Left renal cortex interstitium (tissue), 4 donors: ENCODE measurements at places on chromosomes 16 and 17. TPM values are rescaled to one million over a fixed set of nuclear protein-coding genes. Genes with fewer than 3 reads are reported as not detected.

- peak; percentile 74 for DNase-seq
Observed at GRCh38 chr17:29642171-29642611, 19.5 kb upstream of the CORO6 start.

GRCh38 chr16:25575363-25575762 lies 116.4 kb upstream of the HS3ST4 start:
- no peak for DNase-seq

Gene PIPOX
- 4.2 TPM for polyA plus RNA-seq

Gene CRYBA1
- polyA plus RNA-seq, result not detected

Gene MPV17L
- 7.1 TPM for polyA plus RNA-seq

- no peak for DNase-seq
Observed at GRCh38 chr17:43015579-43015978, 6.6 kb downstream of the VAT1 start.

DNA sequence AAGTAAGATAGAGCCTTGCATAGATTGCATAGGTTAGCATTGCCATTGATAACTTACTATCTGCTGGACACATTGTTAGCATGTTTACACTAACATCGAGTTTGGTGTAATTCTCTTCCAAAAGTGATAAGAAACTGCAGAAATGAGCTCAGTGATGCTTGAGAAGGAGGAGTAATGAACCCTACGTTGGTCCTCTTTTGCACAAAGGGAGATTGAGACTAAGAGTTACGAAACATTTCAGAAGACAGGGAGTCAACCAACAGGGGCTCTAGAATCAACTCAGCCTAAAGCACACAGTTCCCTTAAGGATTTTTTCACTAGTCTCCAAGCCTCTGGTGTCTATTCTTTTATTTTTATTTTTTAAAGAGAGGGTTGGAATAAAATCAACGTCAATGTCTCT lies 6.8 kb downstream of the CCL7 start:
- DNase-seq, result no peak

Gene NECAB2
- 2.7 TPM for polyA plus RNA-seq

- no peak for DNase-seq
Observed at GRCh38 chr16:77041468-77041867, 149.5 kb upstream of the MON1B start.

- DNase-seq, result no peak
Observed at GRCh38 chr17:78739331-78739931, 42.6 kb downstream of the CYTH1 start.

Gene TPSB2
- 0.20 TPM for polyA plus RNA-seq

DNA sequence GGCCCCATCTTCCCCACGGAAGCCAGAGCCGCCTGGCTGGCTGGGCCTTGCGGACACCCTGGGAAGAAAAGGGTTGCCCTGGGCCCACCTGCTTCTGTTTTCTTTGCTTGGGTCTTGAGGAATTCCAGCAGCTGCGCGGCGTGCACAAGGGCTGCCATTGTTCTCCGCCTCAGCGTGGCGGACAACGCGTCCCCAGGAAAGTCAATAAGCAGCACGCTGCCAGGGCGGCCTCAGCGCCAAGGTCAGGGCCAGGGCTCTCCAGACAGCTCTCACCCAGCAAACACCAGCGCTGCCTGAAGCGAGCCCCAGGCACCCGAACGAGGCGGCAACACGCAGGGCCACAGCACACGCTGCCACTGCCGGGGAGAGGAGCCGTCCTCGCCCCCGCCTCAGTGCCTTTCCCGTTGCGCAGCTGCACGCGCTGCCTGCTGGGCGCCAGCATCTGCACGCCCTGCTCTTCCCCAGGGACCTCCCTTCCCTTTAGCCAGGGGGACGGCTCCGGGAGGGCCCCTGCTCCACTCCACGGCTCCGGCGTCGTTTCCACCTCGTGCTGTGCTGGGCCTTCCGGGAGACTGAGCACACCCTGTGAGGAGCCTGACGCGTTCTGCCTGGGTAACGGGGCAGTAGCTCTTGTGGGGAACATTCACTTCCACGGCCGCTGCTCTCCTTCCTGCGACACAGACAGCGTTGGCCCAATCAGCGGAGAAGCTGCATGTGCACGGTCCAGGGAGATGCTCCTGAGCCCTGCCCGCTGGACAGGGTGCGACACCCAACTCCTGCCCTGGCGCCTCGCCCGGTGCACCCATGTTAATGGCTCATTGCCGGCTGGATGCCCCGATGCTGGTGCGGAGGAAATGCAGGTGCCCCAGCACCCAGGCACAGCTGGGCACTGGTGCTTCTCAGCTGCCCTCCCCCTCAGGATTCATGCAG lies 57.8 kb downstream of the LMF1 start:
- no peak for DNase-seq

Gene AIPL1
- 0.13 TPM for polyA plus RNA-seq

- DNase-seq, result no peak
Observed at GRCh38 chr16:69434066-69434465, 9.6 kb downstream of the CYB5B start.

DNA sequence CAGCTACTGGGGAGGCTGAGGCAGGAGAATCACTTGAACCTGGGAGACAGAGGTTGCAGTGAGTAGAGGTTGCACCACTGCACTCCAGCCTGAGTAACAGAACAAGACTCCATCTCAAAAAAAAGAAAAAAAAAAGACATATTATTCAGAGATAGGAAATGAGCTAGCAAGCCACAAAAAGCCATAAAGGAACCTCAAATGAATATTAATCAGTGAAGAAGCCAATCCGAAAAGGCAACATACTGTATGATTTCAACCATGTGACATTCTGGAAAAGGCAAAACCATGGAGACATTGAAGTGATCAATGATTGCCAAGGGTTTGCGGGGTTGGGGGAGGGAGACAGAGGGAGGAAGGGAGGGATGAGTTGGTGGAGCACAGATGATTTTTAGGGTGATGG lies 8.4 kb upstream of the EXOC7 start:
- no peak for DNase-seq

Gene CIITA
- polyA plus RNA-seq, result 4.9 TPM

DNA sequence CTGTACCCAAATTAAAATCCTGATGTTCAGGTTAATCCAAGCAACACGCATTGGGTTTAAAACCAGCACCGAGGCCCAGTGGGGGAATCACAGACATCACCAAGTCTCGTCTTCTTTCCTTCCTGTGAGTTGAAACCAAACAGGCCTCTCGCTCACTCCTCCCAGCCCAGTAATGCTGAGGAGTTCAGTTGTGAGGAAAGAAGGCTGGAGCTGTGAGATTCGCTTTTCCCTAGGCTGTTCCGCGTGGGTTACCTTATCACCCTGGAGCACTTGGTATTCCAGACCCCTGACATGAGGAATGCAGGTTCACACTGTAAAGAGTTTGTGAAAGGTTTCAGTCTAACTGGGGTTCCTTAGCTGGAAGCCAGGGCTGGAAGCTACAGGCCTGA lies 20.8 kb downstream of the CIBAR2 start:
- no peak for DNase-seq

Gene FZD2
- 26.0 TPM for polyA plus RNA-seq

Gene MT1M
- polyA plus RNA-seq, result not detected

Gene G6PC1
- 5.2 TPM for polyA plus RNA-seq

- DNase-seq, result no peak
Observed at GRCh38 chr17:61017317-61018006, 339.8 kb downstream of the BCAS3 start.

DNA sequence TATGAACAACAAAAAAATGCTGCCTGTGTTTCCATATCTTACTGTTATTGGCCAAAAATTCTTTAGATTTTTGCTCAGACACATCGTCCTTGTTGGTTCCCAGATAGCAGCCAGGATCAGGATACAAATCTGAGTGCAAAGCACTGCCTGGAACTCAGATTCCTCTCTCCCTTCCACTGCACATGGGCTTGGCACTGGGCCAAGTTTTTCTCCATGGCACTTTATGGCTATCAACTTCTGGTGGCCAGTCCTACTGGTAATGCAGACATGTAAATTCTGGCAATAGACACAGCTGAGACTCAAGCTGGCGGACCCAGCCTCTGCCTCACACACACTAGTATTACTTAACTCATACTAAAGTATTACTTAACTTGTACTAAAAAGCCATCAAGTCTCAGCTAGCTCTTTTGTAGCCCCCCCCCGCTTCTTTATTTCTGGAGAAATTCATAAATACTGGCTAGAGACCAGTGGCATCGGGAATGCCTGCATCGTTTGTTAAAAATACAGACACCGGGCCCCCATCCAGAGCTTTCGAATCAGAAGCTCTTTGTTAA lies 181.2 kb upstream of the COX10 start:
- DNase-seq, result no peak

- no peak for DNase-seq
Observed at GRCh38 chr17:62854098-62854680, 46.1 kb upstream of the MARCHF10 start.

Gene P2RX5
- polyA plus RNA-seq, result 0.76 TPM

Gene SLC47A1
- 20.6 TPM for polyA plus RNA-seq

DNA sequence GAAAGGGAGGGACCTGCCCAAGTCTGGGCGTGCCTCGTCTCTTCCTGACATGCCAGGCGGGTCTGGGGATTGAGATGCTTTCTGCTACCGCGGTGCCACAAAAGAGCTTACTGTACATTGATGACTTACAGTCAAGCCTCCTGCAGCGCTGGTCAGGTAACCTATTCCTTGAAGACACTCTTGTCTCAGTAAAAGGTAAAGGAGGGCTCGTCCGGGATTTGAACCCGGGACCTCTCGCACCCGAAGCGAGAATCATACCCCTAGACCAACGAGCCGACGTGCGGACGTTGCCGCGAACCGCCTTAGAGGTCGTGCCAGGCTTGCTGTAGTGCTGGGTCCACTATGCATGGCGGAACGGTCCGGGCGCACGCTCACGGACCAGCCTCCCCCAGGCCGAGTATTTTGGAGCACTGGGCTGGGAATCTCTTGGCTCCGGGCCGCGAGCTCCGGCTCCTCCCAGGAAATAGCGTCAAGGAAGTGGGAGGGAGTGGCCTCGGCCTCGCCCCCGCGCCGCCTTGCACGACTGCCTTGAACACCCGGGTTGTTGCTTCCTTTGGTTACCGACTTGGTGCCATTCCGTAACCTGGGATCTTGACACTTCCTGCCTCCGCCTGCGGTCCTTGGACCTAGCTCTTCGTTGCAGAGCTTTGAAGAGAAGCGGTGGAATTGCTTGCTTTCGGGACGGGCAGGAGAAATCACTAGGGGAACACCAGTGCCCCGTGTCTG lies 12.4 kb upstream of the AURKB start:
- DNase-seq, result peak; percentile 83

DNA sequence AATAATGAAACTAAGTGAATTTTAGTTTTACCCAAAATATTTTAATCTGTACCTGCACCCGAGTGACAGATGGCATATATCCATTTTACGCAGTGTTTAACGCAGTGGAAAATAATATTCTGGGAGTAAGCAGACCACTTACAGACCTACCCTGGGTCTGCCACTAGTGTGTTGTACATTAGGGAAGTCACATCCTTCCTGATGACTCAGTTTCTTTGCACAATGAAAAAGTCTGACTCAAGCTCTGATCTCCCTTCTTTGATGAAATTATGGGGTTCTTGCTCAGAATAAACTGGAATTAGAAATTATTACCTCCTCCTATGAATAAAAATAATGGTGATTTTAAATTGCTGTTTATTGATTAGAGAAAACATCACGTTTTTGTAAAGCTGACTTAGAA lies 123.2 kb upstream of the AXIN2 start:
- DNase-seq, result no peak

DNA sequence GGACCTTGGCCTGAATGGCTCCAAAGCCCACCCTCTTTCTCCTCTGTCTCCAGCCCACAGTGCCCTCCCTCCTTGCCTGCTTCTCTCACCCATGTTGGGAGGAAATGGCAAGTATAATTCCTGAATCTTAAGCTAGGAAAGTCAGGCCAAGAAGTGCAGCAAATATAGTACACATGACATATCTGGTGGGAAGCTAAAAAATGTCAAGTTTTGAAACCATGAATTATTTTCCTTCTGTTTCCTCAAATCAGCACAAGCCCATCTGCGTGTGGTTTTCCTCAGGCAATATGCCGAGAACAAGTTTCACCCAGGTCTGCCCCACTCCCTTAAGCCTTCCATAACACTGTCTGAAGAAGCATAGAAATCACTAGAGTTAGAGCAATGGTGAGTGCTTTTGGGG lies 502.8 kb upstream of the CDH11 start:
- DNase-seq, result no peak

GRCh38 chr16:58842746-58843145 lies 108.6 kb upstream of the GOT2 start:
- no peak for DNase-seq

GRCh38 chr17:16444258-16444886 lies 29.0 kb downstream of the TRPV2 start:
- DNase-seq, result no peak

GRCh38 chr16:87703835-87704375 lies 61.9 kb downstream of the KLHDC4 start:
- DNase-seq, result no peak

Gene KRTAP1-5
- not detected for polyA plus RNA-seq

DNA sequence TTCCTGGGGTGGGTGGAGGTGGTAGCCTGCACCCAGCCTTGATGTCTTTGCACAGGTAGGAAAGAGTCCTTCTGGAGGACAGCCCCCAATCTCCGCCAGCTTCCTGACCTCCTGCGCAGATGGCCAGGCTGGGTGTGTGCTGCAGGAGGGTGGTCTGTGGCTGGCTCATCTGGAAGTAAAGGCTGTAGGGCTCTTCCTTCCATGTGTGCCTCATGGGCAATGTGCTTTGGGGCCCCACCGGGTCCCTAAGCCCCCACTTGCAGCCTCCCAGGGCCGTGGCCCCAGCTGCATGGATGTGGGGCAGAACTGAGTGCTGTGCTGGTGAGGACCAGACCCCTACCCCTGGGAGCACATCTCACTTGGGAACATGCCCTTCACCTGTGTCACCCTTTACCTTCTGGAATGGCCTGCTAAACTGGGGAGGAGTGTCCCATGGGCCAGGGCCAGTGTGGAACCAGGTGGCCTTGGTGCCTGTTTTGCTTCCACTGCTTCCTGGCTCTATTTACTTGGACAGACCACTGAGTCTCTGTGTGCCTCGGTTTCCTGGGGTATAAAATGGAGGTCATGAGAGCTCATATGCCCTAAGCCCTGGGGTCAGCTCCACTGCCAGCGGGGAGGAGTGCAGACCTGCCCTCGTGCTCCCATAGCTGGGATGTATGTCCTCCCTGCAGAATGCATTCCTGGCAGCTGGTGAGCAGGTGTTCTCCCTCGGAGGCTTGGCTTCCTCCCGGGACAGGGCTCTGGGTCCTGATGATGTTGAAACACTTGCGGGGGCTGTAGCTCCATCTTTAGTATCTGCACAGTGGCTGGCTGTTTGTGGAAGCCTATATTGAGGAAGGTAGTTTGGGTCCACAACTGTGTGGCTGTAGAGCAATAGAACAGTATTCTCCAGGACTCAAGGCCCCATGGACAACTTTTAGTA lies 18.0 kb downstream of the MPRIP start:
- no peak for DNase-seq

- no peak for DNase-seq
Observed at GRCh38 chr17:29826114-29826692, 103.8 kb downstream of the SSH2 start.

GRCh38 chr17:79082311-79083190 lies 7.9 kb downstream of the ENGASE start:
- DNase-seq, result no peak

- no peak for DNase-seq
Observed at GRCh38 chr16:1990351-1991134, 773 bp downstream of the SYNGR3 start.

- DNase-seq, result no peak
Observed at GRCh38 chr16:80147026-80147655, 393.7 kb upstream of the DYNLRB2 start.
